ENCODE measurements at places on chromosomes 11 and 22.

DNA sequence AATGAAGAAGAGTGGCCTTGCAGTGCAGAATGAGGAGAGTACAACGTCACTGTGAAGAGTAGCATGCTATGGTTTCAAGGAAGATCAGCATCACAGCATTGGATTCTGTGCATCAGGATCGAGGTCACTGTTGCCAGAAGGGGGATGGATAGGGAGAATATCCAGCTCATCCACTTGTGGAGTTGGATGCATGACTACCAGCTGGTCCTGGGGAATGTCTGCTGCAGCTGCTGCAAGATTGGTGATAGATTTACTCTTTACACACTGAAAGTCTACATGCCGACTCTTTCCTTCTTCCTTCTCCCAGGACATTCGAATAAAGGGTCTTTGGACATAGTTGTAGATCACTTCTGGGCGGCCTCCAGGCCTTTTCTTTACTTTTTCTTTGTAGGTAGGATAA lies 74.3 kb downstream of the BTBD10 start:
- no peak for DNase-seq

DNA sequence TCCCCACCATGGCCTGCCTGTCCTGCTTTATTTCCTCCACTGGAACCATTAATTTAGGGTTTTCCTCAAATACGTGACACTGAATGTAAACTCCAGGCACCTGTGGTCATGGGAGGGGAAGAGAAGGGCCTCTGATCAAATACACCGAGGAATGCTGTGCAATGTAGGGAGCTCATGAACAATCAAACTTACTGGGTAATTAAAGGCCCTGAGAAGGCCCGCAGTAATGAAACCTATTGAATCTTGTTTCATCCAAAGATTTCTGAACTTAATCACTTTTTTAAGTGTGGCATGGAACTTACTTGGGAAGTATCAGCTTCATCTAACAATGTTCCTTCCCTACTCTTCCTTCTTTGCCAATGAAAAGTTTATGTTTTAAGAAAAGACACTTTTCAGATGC lies 299.8 kb downstream of the MIAT start:
- no peak for DNase-seq

- DNase-seq, result no peak
Measured at GRCh38 chr11:26575946-26576345, 3.9 kb upstream of the MUC15 start.

DNA sequence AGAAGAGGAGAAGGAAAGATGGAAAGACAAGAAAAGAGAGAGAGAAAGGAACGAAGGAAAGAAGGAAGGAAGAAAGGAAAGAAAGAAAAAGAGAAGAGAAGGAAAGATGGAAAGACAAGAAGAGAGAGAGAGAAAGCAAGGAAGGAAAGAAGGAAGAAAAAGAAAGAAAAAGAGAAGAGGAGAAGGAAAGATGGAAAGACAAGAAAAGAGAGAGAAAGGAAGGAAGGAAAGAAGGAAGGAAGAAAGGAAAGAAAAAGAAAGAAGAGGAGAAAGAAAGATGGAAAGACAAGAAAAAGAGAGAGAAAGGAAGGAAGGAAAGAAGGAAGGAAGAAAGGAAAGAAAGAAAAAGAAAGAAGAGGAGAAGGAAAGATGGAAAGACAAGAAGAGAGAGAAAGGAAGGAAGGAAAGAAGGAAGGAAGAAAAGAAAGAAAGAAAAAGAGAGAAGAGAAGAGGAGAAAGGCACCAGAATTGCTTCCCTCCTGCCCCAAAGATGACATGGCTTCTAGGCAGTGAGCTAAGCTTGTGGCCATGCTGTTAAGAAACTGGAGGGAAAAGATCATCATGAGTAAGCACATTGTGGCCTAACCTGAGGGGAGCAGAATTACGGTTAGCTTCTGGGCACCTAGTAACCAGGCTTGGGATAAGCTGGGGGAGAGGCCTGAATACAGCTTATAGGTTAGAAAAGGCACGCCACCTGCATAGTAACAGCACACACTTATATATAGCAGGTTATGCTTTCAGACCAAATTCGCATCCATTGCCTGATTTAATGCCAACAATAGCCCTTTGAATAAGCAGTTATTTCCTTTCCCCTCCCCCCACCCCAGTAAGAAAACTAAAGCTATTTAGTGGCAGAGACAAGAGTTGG lies 2.3 kb upstream of the ST3GAL4 start:
- no peak for DNase-seq

- DNase-seq, result no peak
Measured at GRCh38 chr11:16678466-16679116, 59.9 kb upstream of the C11orf58 start.

- no peak for DNase-seq
Measured at GRCh38 chr22:17875156-17875555, 100.9 kb upstream of the BID start.

GRCh38 chr11:13663631-13664071 lies 4.8 kb upstream of the FAR1 start:
- no peak for DNase-seq

- DNase-seq, result no peak
Measured at GRCh38 chr11:120839846-120840402, 184.0 kb upstream of the TBCEL start.

DNA sequence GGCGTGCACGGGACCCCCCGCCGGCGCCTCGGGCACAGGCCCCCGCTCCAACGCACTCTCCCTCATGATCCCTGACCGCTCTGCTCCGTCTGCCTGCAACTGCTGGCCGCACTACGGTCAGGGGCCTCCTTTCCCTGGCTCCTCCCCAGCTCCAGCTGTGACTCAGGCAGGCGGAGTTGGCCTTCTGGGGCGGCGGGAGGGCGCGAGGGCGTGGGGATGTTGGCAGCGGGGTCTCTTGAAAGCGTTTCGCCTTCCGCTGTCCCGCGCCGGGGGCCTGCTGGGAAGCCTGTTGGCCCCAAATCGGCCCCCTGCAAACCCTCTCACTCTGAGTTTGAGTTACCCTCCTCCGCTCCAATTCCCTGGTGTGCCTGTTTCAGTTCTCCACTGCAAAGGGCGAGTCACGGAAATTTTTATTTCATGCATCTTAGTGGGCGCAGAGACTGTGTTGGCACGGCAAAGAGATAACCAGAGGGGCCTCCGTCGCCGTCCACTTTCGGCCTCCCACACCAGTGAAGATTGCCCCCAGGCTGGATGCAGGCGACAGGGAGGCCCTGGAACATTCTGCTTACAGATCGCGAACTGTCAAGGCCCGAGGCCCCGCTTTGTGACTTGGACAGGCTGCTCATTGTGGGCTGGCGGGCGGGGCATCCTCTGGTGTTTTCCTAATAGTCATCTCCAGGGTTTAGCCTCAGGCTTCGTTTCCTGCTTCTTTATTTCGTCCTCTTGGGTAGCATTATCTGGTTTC lies at the start of gene CAVIN3:
CAVIN3 (minus strand) TSS at position 91 of the 745 bp plus-strand sequence; CDS start at position 66, 25 bp downstream.
- DNase-seq, result peak; percentile 41

- DNase-seq, result no peak
Measured at GRCh38 chr11:134407923-134408322, 4.1 kb downstream of the B3GAT1 start.

DNA sequence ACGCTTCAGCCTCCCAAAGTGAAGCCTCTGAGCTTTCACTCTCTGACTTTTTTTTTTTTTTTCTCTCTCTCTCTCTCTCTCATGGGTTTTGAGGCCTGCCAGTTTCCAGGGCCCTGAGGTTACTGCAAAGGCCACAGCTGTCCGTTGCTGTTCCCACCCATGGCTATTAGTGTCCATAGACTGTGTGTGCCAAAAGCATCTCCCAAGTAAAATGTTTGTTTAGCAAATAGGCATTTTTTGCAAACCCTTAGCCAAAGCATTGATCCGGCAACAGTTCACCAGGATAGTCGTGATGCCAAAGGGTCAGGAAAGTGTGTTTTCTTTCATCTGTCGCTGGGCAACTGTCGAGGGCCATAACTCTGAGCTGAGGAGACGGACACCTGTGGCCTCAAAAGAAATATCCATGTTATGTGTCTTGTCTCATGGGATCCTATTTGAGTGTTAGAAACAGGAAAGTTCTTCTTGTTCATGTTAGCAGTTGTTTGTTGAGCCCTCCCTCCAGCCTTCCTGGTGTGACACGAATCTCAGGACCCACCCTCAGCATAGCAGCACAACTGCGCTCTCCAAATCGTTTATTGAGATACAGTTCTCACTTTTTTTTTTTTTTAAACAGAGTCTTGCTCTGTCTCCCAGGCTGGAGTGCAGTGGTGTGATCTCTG lies 18.4 kb downstream of the FADS2 start:
- no peak for DNase-seq

DNA sequence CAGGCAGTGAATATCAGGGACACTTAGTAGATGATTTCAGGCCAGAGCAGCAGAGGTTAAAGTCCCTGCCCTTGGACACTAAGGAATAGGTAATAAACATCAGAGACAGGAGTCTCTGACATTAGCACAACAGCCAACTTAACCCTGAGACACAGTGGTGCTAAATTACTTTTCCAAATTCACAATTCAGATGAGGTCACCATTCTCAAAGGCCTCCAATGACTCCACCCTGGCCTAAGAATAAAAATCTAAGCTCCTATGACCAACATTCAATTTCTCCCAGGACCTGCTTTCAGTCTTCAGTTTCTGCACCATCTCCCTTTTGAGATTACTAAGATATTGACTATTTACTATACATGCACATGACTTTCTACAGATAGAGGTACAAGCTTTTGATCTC lies 42.0 kb downstream of the BLID start:
- DNase-seq, result no peak

DNA sequence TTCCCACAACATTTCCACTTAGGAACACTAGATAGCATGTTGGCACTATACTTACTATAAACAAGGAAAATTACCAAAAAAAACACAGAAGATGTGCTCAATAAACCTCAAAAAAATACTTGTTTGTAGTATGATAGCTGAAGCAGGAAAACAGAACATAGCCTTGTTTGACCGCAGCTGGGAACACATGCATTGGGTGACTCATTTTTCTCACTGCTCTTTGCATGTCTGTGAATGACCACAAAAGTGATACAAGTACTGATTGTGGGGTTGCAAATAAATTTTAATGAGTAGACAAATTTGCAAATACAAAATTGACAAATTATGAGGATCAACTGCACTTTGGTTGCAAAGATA lies 22.8 kb upstream of the GUCY1A2 start:
- no peak for DNase-seq

DNA sequence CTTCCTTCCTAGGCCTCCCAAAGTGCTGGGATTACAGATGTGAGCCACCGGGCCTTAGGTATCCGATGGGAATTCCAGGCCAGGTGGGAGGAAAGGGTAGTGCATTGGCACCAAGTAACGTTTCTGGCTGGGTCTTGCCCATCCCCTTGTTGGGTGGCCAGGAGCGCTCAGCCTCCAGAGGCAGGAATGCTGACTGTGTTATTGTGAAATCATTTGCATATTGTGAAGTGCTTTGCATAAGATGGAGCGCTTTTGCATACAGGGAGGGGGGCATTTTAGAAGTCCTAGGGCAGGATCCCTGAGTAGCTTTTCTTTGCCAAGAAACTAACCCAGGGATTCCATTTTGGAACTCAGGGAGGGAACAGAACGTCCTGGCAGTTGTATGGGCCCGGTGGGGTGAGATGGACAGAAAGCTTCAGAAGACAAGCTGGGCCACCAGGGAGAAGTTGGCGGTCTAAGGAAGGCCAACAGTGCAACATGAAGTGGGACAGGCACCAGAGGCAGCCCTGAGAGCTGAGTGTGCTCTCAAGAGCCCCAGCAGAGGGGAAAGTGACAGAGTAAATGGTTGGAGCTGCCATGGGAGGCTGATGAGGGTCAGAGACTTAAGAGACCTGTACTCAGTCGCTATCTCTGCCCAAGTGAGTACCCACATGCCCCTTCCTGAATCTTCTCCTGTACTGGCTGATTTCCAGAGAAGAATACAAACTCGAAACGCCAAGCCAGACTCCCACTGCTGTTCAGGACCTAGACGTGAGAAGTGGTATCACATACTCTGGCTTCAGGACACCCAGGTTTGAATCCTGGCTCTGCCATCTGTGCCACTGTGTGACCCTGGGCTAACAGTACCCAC lies 1.3 kb upstream of the SLC39A13 start:
- no peak for DNase-seq

GRCh38 chr11:117144477-117145392 lies 648 bp downstream of the PAFAH1B2 start:
- DNase-seq, result no peak

DNA sequence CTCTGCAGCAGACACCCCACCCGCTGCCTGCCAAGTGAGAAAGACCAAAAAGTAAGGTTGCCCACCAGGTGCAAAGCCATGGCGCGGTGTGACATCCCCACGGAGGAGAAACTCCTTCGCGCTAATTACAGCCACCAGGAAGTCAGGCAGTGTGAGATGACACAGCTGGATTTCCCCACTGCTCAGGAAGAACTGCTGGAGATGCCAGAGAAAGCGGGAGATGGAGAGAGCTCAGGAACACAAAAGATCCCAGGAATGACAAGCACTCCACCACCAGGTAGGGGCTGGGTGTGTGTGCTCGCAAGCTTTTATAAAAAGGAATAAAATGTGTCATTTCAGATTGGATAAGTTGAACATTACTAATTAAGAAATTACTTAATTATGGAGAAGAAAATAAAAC lies 292.7 kb downstream of the OPCML start:
- DNase-seq, result no peak

DNA sequence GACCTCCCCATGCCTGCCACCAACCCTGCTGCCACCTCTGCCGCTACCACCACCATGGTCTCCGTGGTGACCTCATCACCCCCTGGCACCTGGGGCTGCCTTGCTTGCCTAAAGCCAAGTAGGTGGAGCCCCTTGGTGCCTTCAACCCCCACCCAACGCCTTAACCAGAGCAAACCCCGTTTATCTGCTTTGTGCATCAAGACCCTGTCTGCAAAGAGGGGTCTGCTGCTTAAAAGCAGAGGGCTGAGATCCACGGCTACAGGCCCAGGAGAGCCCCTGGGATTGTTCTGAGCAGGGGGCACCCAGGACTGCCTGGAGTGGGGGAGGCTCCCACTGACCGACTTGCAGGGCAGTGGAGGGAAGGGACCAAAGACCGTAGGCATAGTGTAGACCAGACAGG lies 4.9 kb upstream of the PPIL2 start:
- no peak for DNase-seq

- no peak for DNase-seq
Measured at GRCh38 chr11:69144316-69145049, 11.3 kb upstream of the SMIM38 start.

- no peak for DNase-seq
Measured at GRCh38 chr11:64437426-64437825, 78.5 kb downstream of the RPS6KA4 start.

- DNase-seq, result no peak
Measured at GRCh38 chr11:94774345-94774744, 6.2 kb downstream of the AMOTL1 start.

GRCh38 chr11:61585115-61585514 lies 4.2 kb upstream of the SYT7 start:
- no peak for DNase-seq

Measured in stimulated activated CD8-positive, alpha-beta memory T cell treated with anti-CD3 and anti-CD28 coated beads, Interleukin-15, amount 100 ng/mL, for 24 hours (primary cell).